H1 (cell line): ENCODE measurements at places on chromosomes 12 and 14.

DNA sequence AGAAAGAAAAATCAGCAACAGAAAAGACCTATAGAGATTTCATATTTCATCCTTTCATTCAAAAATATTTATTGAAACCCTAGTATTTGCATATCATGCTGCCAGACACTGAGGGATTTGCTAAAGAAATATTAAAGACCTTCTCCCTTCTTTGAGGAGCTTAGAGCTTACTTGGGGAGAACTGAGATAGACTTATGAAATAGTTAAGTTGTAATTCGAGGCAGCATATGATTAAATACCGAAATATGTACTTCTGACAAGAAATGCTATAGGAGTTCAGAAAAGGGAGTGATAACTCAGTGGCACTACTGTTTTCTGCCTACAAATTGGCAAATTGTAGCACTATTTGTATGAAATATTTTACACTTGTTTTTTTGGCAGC lies 59.1 kb downstream of the PLXNC1 start:
- DNase-seq = no peak

DNA sequence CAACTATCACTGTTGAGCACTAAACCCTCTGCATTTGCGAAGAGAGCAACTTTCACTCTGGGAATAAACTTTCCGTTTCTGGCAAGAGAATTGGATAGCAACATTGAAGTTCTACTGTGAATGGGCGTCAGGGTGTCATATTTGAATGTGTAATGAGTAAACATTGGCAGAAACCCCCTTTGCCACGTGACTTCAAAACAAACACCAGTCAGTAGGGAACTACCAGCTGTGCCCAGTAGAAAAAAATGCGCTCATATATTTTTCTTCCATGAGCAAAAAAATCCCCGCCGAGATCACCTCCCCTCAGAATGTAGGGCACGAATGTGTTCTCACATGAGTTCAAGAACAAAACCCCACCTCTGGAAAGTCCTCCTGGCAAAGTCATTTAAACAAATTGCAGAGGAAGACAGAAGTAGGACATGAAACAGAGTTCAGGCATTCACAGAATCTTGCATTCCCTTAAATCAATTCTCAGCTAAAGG lies 80.6 kb downstream of the BTG1 start:
- DNase-seq = no peak

DNA sequence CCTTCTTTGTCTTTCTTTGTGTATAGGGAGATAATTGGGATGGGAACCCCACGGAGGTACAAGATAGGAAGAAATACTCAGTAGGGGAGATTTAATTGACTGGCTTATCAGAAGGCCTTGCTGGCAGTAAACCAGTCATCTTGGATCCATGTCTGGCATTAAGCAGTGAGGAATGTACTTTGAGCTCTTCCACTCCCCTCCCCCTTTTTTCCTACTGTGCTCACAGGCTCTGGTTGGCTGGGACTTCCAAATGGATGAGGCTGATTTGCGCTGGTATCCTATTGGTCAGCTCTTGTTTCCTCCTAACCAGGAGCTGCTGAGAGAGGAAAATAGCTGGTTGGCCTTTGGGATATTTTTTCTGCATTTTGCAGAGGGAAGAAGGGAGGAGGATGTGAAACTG lies 24.7 kb downstream of the NGDN start:
- no peak for DNase-seq

DNA sequence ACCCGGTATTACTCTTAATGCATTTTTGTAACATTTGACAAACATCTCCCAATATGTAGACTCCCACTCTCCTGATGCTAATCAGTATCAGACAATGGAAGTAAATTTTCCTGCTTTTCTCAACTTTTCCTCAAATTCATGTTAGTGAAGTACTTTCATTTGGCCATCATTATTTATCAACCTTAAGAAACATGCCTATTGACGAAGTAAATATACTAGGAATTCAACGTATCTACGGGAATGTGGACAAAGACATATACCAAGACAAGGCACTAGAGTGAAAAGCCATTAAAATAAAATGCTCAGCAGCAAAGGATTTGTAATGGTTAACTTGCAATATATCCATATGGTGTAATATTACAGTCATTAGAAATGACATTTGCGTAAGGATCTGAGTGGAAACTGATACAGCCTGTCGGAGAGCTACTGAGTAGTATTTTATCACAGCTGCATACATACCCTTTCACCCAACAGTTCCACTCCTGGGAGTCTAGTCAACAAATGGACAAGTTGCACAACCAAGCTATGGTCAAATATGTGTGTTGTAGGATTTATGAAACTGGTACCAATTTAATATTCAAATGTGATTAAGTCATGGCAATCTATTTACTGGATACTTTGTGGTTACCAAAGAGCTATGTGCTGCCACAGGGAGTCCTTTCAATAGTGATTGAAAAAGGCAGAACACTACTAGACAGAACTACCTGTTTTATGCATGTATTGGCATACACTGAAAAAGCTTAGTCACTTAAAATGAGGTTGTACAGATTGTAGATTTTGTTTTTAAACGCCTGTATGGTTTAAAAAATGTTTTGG lies 26.5 kb downstream of the NUDT4 start:
- no peak for DNase-seq

- peak; percentile 44 for DNase-seq
Observed at GRCh38 chr14:99321955-99322730, 50.1 kb upstream of the BCL11B start.

- DNase-seq = no peak
Observed at GRCh38 chr12:26042645-26043044, 82.2 kb downstream of the BHLHE41 start.

DNA sequence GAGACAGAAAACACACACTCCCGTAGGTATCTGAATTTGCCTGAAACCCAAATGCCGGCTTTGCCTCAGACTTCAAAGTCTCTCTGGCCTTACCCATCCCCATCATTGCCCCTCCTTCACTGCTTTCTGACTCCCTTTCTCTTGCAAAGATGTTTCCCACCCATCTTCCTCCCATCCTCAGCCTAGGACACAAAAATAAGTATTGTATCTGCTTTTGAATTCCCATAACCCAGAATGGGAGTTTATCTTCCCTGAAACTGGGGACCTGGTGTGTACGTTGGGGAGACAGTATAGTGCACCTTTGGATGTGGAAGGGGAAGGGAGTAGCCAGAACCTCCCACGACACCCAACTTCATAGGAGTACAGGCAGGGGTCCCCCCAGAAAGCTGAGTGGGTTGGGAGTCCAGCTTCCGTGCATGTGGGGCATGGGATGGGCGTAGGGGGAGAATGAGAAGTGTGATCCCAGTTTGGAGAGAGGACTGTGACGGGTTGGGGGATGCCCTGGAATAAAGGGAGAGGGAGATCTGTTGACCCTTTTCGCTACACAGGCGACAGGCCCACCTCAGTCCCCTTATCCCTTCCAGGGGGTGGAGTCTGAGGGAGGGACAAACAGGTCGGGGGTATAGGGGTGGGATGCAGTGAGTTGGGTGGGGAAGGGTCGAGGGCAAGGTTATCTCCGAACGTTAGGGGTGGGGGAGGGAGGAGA lies 488 bp upstream of the KIF5A start:
- DNase-seq = no peak

GRCh38 chr14:87961246-87961645 lies 31.7 kb downstream of the GALC start:
- no peak for DNase-seq
